ENCODE measurements at places on chromosomes 11 and 22. TPM values are rescaled to one million over a fixed set of nuclear protein-coding genes. Genes with fewer than 3 reads are reported as not detected.

GRCh38 chr22:46801331-46801811, 38.9 kb downstream of the TBC1D22A start:
- DNase-seq: no peak

DNA sequence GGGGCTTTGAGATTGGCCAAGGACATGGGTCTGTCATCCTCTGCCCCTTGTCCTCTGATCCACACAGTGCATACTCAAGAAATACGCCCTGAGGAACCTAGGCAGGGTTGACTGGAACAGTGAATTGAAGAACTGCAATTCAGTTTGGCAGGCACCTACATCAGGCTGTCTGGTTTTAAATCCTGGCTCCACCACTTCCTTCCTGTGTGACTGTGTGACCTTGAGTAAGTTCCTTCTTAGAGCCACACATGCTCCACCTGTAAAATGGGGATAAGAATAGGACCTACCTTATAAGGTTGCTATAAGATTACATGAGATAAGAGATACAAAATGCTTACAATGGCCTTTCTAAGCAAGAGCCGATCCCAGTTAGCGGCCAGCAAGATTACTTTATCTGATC, 15.8 kb upstream of the TCF20 start:
- DNase-seq: no peak

GRCh38 chr11:8389029-8389996, 125.6 kb upstream of the LMO1 start:
- DNase-seq: no peak

DNA sequence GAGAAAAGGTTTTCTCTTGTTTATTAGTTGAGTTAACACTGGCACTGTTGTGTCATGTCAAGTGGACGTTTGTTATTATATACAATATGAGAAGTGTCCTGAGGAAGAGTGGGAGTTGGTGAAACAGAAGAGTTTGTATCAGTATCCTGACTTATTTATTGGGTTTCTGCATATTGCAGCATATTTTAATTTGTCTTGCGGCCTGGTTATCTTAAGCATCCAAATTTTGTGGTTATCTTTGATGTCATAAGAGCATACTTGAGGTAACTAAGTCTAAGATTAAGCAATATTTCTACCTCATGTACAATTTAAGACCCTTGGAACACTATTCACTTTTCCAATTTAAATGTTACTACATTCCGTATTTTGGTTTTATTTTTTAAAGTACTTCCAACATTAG, 103.5 kb downstream of the DDX10 start:
- no peak for DNase-seq

- DNase-seq: no peak
Observed at GRCh38 chr22:30694640-30695350, at the start of gene OSBP2. Gene OSBP2, plus strand, starts transcription at chr22:30694874. Its CDS starts 36 bp downstream, at chr22:30694910.

DNA sequence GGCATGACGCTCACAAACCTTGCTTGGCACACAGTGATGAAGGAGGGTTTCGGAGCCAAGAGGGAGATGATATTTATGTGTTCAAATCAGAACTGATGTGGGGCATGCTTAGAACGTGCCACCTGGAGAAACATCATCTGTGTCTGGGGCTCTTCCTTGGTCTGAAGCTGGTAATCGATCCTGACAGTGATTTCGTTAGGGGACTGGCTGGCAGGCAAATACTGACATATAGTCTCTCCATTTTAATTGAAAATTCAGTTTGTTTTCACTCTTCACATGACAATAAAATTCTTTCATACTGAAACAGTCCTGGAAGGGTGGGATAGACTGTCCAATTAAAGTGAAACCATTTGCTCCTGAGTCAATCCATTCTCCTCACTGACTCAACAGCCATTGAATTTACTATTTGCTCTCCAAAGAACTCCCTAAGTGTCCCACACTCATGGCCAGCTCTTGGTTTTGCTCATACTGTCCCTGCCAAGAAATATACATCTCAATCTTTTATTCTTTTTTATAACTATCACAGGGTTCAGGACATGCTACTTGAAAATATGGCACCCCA, 134.8 kb downstream of the TRPC6 start:
- no peak for DNase-seq

SIK3 gene
- polyA plus RNA-seq: 6.8 TPM

DNA sequence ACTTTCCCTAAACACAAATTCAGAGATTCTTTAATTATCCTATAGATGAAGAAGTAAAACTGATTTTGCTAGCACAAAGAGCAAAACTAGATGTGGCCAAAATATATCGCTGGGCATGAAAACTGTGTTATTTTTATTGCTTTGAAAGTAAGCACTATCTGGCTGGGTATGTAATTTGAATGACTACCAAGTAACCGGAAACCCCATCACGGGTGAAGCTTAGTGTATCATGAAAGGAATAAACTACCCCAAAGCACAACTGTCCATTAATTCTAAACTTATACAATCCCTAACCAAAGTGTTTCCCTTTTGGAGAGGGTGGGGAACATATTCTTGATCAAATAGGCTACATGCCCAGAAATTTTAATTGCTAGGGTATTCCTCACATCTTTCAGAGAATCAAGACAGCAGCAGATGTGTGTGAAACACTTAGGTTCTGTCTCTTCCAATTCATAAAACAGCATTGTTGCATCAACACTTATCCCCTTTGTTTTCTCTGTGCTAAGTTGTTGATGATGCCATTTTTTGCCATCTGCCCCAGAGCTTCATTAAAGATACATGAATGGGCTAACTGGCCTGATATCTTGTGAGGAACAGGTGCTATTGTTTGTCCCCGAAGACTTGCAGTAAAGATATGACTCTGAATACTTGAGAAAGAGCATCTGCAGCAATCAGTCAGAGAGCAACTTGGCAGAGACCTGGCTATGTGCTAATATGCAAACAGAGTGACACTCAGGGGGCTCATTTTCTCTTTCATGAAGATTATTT, 238.2 kb downstream of the SOX6 start:
- DNase-seq: no peak

APOBEC3G gene
- 2.4 TPM for polyA plus RNA-seq

Measured in foreskin keratinocyte (primary cell).